ENCODE measurements at places on chromosomes 4 and X.
A peak's percentile ranks its signal among the peaks of the same experiment; 100 is the strongest.

DNA sequence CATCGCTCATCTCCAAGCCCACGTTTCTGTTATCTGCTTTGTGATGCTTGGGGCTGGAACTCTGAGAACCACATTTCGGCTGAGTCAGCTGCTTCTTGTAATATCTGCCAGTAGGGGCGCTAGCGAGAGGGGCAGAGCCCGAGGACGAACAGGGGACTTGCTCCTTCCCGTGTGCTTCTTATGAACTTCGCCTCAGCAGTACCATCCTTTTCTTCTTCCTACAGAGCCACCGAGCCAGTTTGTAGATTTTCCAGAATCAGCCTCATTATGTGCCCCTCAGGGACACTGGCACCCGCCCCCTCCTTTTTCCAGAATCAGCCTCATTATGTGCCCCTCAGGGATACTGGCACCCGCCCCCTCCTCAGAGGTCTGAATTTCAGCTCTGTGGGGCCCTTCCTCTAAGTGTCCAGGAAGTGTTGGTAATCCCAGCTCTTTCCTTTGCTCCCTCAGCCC lies 441.7 kb upstream of the RASGEF1B start:
- peak; percentile 57 for DNase-seq

GRCh38 chr4:8910100-8910821 lies 38.6 kb upstream of the HMX1 start:
- peak; percentile 29 for DNase-seq

- DNase-seq, result no peak
Observed at GRCh38 chr4:128513664-128514484, 226.3 kb upstream of the PGRMC2 start.

GRCh38 chr4:108567831-108568230 lies 52.5 kb upstream of the RPL34 start:
- no peak for DNase-seq

DNA sequence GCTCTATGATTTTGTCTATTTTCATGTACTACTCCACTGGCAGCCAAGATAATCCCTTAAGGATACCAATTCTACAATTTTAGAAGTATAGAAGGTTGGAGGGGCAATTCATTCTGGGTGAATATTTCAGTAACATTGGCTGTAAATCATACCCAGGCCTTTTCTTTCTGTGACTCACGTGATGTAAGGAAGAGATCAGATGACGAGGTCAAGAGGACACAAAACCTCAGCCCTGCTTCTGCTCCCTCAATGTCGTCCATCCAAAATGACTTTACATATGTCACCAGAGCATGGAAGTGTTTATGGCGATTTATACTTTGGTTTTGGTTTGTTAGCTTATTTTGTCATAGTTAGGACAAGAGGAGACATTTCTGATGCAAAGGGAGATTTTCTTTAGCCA lies 70.7 kb upstream of the SLC4A4 start:
- DNase-seq, result no peak

DNA sequence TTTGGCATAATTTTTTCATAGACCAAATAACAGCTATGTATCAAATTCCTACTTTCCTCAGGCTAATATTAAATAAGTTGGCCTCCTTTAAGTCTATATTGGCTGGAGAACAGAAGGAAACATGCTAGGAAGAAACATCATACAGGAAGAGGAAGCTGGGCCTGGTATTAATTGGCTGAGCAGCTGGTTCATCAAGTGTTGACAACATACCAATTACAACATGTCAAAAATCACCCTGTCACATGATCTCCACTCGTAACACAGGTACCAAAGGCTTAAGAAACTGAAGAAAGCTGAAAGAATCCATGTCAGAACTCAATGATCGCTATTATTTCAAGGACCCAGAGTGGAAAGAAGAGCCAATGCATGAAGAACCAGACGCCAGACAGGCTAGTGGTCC lies 10.5 kb downstream of the WDFY3 start:
- no peak for DNase-seq

- DNase-seq, result no peak
Observed at GRCh38 chr4:159098482-159099127, 4.3 kb upstream of the RAPGEF2 start.

- DNase-seq, result no peak
Observed at GRCh38 chr4:150004481-150004880, 73.8 kb upstream of the DCLK2 start.

GRCh38 chr4:25312496-25313200 lies at the start of gene ZCCHC4:
ZCCHC4 (plus strand) TSS chr4:25312774; CDS start chr4:25312810, 36 bp downstream.
- peak; percentile 84 for DNase-seq

DNA sequence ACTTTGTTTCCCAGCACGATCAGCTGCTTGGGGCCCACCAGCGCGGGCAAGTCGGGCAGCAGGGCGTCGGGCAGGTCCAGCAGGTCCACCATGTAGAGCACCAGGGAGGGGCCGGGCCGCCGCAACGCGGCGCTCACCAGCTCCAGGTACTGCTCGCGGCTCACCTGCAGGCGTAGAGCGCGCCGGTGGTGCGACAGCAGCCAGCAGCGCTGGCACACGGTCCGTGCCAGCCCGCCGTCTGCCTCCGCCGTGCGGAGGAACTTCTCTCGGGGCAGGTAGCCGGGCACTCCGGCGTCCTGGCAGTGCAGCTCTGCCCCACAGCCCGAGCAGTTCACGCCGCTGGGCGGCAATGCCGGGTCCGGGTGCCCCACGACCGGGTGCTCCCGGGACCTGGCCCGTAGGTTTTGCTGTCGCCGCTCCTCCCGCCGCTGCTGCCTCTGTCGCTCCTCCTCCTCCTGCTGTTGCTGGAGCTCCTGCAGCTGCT lies 527 bp downstream of the NOA1 start:
- peak; percentile 83 for DNase-seq

GRCh38 chrX:123085311-123085940 lies 98.7 kb upstream of the GRIA3 start:
- DNase-seq, result no peak

- no peak for DNase-seq
Observed at GRCh38 chr4:13597604-13598003, 29.9 kb downstream of the BOD1L1 start.

GRCh38 chr4:73589887-73590801 lies 30.1 kb downstream of the RASSF6 start:
- no peak for DNase-seq

- DNase-seq, result no peak
Observed at GRCh38 chr4:130029442-130029841, 933.5 kb downstream of the C4orf33 start.

GRCh38 chrX:72641611-72642010 lies 69.0 kb upstream of the HDAC8 start:
- DNase-seq, result no peak

DNA sequence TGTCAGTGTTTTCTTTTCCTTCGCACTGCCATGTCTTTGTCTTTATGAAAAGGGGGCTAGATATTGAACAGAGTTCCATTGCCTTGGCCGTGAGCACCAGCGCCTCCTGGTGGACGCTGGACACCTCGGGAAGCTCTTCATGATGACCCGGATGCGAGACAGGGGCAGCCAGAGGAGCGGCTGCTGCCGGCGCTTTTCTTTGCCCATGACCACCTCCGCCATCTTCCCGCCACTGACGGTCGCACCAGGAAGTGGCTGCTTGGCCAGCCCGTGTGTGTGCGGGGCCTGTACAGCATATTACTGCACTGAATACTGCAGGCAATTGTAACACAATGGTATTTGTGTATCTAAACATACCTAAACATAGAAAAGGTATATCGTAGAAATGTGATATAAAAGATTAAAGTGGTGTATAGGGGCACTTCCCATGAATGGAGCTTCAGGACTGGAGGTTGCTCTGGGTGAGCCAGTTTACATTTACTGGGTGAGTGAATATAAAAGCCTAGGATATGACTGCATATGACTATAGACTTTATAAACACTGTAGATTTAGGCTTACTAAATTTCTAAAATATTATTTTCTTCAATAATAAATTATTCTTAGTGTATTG lies 15.8 kb upstream of the GRIA2 start:
- DNase-seq, result peak; percentile 23

GRCh38 chrX:16119353-16120220 lies 3.8 kb upstream of the GRPR start:
- DNase-seq, result no peak

GRCh38 chrX:44462850-44463249 lies 79.8 kb downstream of the FUNDC1 start:
- no peak for DNase-seq

GRCh38 chr4:189547559-189547958 lies 393.1 kb upstream of the FRG1 start:
- no peak for DNase-seq

GRCh38 chrX:125762954-125763353 lies 403.1 kb downstream of the DCAF12L2 start:
- no peak for DNase-seq

GRCh38 chr4:123412700-123413512 lies 16.3 kb downstream of the SPRY1 start:
- DNase-seq, result no peak

GRCh38 chrX:45229348-45229747 lies 28.7 kb upstream of the DIPK2B start:
- DNase-seq, result no peak

- peak; percentile 51 for DNase-seq
Observed at GRCh38 chrX:108199691-108200090, 108.1 kb downstream of the ATG4A start.

GRCh38 chrX:39487166-39487968 lies 610.4 kb downstream of the BCOR start:
- DNase-seq, result no peak

DNA sequence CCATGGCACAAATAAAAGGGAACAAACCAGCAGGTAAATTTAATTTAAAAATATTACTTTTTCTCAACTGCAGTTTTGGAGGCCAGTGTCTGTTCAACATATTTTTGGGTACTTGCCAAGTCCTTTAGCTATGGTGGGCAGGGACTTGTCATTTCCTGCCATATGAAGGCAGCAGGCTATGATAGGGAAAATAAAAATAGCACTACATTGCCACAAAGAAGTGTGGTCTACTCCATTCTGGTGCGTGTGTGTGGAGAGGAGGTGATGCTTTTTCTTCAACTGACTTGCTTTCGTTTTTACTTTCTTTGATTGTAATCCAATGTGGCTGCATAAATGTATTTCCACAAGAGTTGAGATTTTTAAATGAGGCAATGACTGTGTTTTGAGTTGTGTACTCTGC lies 17.2 kb downstream of the GPR174 start:
- DNase-seq, result no peak
